GM04504 (cell line): ENCODE measurements at places on chromosomes 1 and 21.

- no peak for DNase-seq
These were observed 56.4 kb downstream of the ADAMTS1 start for GRCh38 chr21:26788790-26789189.

DNA sequence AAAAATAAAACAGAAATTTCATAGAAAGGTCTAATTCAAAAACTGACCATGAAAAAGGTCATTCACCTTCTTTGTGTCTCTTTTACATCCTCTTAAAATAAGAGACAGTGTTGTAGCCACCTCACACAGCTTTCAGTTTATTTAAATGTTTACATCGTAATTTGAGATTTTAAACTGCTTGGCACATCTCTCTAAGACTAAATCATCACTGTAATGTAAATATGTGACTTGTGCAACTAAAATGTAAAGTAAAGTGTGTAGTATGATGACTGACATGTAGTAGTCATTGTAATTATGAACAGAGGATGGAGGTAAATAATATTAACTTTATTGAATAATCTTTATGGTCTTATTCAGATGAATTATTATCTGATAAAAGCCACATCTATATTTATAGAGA lies 283.9 kb downstream of the KCNT2 start:
- DNase-seq, result no peak

- DNase-seq, result peak; percentile 93
These were observed 46.3 kb upstream of the VANGL1 start for GRCh38 chr1:115595279-115596079.

- no peak for DNase-seq
These were observed 230.6 kb downstream of the DSCAM start for GRCh38 chr21:40616377-40616704.

GRCh38 chr1:53137729-53138128 lies 4.7 kb downstream of the SLC1A7 start:
- DNase-seq, result no peak
